ENCODE measurements at places on chromosomes 4 and X. TPM values are rescaled to one million over a fixed set of nuclear protein-coding genes. Genes with fewer than 3 reads are reported as not detected.

Gene GPR78
- not detected for total RNA-seq

DNA sequence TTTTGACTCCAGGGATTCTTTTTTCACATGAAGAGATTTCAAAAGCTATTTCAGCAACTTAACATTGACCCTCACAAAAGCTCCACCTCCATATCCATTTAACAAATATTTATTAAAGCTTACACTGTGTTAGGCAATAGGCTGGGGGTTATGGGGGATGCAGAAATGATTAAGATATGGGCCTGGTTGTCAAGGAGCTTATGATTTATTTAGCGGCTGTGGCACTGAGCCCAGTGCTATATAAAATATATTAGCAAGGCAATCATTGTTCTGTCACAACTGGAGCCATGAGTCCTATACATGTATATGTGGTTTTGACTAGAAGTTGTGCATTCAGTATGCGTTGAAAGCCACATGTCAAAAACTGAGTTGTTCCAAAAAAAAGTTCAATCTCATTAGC, 131.1 kb downstream of the GPC3 start:
- no peak for DNase-seq

DNA sequence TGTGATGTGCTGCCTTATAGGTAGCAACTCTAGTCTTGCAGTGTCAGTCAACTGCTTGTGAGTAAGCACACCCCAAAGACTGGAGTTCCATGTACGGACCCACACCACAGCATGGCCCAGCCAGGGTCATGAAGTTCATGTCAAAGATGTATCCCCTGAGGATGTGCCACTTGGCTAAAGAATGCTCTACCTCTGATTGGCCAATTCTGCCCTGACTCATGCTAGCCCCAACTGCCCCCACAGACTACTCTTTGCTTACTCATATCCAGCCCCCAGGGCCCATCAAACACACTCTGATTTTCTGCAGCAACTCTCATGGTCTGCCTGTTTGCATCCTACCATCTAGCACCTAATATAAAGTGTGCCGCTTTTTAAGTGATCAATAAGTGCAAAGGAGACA, 62.5 kb downstream of the CHRDL1 start:
- no peak for DNase-seq

GRCh38 chr4:134735901-134736300, 534.3 kb upstream of the PABPC4L start:
- no peak for DNase-seq

- no peak for DNase-seq
Measured at GRCh38 chr4:136112116-136112515, 1420.2 kb downstream of the PCDH18 start.

- DNase-seq, result no peak
Measured at GRCh38 chrX:143500751-143501150, 16.5 kb downstream of the SPANXN3 start.

DNA sequence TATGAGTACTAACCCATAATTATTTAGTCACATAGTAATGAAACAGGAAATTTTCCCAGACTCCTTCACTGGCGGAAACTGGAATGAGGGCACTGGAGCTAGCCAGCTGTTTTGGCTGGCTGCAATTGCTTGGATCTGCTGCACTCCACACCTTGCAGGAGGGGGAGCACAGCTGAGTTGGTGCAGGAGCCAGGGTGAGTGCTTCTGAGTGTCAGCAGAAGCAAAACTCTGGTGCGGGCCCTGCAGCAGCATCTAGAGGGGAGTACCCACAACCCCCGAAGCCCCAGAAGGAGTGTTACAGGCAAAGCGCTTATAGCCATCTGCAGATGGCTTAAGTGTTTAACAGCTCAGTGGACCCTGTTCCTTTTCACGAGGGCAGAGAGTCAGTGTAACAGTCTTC, 96.1 kb downstream of the RPA4 start:
- no peak for DNase-seq

- no peak for DNase-seq
Measured at GRCh38 chr4:78939667-78940008, 400 bp upstream of the PAQR3 start.
